ENCODE measurements at places on chromosomes 4 and X.

GRCh38 chr4:7595934-7596461 lies 161.3 kb upstream of the PSAPL1 start:
- no peak for DNase-seq

DNA sequence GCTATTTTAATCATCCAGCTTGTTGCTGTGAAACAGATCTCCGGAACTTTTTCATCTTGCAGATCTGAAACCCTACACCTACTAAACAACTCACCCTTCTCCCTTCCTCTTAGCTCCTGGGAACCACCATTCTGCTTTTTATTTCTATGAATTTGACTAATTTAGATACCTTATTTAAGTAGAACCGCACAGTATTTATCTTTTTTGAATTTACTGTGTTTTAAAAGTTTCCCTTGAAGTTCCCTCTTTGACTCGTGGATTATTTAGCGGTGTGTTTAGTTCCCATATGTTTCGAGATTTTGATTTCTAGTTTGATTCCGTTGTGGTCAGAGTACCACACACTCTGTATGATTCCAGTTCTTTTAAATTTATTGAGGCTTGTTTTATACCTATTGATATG lies 44.6 kb downstream of the EIF2S3 start:
- DNase-seq, result no peak

- no peak for DNase-seq
Measured at GRCh38 chr4:152870606-152871005, 65.5 kb upstream of the FHDC1 start.

DNA sequence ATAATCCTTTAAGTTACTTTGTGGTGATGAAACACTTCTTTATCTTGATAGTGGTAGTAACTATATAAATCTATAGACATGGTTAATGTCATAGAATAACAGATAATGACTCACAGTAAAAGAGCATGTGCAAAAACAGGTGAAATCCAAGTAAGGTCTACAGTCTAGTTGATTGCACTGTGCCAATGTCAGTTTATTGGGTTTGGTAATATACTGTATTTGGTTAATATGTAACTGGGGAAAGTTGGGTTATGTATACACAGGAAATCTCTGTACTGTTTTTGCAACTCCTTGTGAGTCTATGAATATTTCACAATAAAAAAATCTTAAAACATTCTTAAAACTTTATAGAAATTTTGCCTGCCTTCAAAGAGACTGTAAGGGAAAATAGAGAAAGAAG lies 1067.6 kb upstream of the FTHL17 start:
- no peak for DNase-seq

GRCh38 chr4:37673538-37674192 lies 12.5 kb downstream of the RELL1 start:
- DNase-seq, result no peak

GRCh38 chr4:76155979-76156378 lies 7.8 kb upstream of the NUP54 start:
- DNase-seq, result no peak

DNA sequence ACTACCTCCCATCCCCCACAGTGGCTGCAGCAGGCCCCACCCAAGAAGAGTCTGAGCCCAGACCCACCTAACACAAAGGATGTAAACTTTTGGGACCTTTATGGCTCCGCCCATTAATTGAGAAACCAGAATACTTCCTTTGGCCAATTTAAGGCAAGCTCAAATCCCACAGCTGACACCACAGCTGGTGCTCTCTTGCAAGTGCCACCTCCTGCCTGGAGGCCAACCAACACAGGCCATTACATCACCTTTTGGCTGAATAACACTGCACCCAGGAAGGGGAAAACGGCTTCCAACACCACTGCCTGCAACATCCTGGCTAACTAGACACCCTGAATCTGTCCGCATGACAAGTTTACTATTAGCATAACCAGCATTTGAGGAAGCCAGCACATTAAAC lies 248.8 kb downstream of the PRDM5 start:
- DNase-seq, result no peak

DNA sequence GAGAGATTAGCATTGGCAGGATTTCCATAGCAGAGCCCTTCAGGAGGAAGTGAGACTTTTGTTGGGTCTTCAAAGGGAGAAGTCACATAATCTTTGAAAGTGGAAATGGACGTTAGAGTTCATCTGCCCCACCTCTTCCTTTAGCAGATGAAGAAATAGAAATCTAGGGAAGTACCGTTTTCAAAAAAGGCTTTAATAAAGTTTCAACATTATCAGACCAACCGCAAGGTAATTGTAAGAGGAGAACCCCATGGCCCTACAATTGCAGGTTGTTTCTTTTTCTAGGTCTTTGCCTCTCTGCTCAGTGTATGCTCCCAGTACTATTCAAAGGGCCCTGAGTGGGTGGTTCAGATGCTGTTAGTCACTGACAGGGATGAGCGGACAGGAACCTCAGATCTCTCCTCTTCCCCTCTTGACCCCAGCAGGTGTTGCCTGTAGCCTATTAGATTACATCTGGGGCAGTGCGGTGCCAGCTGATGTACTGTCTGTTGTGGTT lies 48.6 kb upstream of the AP1S2 start:
- DNase-seq, result no peak

GRCh38 chr4:138223231-138223910 lies 18.8 kb downstream of the SLC7A11 start:
- DNase-seq, result no peak

DNA sequence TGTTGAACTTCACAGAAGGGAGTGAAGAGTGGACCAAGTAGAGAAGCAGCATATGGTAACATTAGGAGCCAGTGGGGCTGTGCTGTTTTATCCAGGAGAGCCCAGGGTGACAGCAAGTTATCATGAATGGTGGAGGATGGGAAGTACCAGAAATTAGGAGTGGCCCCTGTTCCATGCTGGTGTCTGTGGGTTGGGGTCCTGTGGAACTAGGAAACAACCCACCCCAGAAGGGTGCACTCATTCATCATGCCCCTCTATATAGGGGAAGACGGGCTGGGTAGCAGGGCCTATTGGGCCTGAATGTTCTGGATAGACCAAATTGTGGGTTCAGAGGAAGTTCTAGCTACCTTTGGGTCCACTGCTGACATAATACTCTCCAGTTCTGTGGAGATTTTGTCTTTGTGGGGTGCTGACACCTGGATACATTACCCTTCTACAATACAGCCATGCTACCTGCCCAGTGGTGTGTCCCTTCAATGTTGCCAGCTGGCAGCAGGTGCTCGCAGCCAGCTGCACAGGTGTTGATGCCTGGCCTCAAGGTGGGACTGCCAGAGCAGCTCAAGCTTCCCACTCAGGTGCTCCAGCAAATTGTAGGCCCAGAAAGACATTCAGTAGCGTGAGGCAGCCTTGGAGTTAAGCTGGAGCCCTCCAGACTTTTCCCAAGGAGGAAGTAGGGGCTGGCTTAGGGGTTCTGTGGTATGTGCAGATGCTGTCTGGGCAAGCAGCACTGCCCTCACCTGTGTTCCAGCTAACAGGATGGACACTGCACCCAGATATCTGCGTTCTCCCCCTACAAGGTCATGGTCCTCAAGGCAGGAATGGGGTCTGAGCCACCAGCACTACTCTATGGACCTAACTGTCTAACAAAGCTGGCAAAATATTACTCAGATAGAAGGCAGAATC lies 106.5 kb downstream of the NHSL2 start:
- DNase-seq, result no peak

DNA sequence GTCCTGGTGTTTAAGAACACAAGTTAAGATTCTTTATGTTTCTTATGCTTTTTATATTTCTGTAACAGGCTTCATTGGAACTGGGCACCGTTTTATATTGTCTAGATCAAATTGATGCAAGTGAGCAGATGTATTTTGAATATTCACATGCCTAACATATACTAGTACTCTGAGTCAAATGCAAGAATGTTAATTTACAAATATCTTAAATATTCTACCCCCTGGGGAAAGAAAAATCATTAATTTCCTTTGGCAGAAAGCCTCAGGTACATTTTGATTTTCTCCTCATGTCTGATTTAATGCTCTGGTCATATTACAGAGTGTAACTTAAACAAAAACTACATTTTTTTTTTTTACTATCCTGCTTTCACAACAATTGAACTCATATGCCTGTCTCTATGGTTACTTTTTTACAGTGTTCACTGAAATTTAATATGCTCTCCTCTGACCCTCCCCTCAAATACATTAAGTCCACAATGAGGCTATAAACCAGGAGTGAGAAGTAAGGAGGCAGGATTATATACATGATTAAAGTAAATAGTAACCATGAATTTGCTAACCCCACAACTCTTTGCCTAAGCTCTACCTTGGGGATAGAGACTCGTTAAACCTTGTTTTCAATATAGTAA lies 2.4 kb upstream of the NSUN7 start:
- no peak for DNase-seq

DNA sequence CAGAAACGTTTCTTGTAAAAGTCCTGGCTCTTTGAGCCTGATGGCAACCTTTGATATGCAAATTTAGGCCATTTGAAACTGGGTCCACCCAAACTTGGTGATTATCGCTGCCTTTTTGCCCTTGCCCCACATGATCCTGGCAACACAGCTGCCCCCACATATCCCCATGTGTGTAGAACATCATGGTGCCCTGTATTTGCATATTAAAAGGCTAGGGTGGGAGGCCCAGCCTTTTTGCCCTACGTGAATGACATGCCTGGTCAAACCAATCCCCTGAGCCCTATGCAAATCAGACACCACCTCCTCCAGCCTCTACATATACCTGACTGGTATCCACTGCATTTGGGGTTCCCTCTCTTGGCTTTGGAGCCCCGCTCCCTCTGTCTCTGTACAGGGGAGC lies 202.4 kb downstream of the MAB21L2 start:
- DNase-seq, result no peak

GRCh38 chr4:33187035-33187434 lies 2466.9 kb downstream of the PCDH7 start:
- no peak for DNase-seq

DNA sequence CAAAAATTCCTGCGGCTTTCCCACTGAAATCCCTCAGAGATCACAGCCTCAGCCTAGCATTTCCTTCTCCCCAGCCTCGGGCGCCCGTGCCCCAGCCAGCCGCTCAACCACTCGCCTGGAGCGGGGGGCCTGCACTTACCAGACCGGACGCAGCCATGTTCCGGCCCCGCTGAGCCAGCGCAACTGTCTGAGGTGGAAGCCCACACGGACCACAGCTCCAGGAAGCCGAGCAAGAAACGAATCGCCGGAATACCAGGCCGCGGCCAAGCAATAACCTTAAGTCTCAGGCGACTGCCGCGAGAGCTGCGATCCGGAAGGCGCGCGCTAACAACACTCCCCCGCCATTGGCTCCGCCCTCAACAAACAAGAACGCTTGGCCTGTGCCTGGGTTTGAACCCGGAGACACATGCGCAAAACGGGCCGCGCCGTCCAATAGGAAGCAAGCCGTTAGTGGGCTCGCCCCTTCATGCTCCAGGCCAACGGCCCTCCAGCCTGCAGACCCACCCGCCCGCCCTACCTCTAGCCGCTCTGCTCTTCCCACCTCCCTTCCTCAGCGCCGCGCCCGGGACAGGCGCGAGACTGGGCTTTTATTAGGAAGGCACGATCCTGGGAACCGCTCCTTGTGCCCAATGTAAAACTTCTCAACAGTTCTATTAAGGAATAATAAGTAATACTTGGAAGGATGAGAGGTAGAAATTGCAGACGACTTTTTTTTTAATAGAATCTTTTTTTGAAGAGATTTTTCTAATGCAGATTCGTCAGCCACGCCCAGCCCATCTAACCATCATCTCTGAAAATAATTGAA lies at the start of gene CENPC:
Gene CENPC, minus strand, starts transcription at position 305 of the 805 bp plus-strand sequence. Its CDS starts 148 bp downstream, at position 157.
- peak; percentile 92 for DNase-seq

DNA sequence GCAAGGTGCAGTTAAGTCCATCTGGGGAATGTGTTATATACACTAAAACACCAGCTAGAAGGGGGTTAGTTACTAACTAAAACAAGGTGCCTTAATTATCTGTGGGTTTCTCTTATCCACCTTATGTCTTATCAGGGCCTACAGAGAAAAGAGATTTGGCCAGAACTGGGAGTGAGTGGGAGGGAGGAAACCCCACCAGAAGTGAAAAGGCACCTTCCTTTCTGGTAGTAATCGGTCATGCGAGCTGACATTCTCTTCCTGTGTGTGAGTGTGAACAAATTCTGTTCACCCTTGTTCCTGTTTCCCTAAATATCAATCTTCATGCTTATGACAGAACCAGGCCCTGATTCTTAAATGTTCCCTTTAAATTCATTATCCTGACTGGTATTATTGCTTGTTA lies 43.5 kb downstream of the SRPX2 start:
- DNase-seq, result no peak

DNA sequence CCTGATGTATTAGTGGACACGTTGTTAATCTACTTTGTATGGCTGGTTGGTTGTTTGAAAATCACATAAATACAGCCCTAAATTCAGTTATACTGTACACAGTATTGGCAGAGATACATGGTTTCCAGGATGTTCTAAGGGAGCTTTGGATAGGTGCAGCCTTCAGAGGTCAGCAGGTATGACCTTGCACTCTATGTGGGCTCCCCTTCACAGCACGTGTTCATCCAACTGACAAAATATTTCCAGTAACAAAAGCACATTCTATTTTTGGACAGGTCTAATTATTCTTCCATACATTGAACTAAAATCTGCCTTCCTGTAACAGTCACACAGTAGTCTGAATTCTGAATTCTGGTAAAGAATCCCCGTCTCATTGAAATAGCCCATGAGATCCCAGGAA lies 92.8 kb upstream of the RAPGEF2 start:
- DNase-seq, result no peak

- no peak for DNase-seq
Measured at GRCh38 chr4:57265831-57266582, 155.8 kb upstream of the IGFBP7 start.

DNA sequence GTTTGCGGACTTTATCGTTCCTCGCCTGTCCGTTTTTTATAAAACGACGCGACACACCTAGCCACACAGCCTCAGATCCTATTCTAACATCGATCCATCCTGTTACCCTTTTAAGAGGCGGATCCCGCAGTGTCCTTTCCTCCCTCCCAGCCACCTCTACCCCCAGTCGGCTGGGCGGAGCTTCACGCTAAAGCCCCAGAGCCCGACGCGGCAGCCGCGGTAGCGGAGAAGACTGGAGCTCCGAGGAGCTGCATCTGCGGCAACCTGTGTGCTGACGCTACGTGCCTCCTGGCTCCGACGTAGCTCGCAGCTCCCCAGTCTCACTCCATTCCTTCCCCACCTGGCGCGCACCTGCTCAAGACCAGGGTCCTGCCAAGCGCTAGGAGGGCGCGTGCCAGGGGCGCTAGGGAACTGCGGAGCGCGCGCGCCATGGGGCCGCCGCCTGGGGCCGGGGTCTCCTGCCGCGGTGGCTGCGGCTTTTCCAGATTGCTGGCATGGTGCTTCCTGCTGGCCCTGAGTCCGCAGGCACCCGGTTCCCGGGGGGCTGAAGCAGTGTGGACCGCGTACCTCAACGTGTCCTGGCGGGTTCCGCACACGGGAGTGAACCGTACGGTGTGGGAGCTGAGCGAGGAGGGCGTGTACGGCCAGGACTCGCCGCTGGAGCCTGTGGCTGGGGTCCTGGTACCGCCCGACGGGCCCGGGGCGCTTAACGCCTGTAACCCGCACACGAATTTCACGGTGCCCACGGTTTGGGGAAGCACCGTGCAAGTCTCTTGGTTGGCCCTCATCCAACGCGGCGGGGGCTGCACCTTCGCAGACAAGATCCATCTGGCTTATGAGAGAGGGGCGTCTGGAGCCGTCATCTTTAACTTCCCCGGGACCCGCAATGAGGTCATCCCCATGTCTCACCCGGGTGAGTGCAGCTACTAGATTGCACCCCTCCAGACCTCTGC lies at the start of gene RNF128:
Gene RNF128, plus strand, starts transcription at position 217 of the 953 bp plus-strand sequence. Its CDS starts 213 bp downstream, at position 430.
- no peak for DNase-seq

GRCh38 chr4:43339435-43339834 lies 446.9 kb downstream of the GRXCR1 start:
- DNase-seq, result peak; percentile 53

Data from non-pigmented ciliary epithelial cell (primary cell).